ENCODE measurements at places on chromosomes 11 and 22. TPM values are rescaled to one million over a fixed set of nuclear protein-coding genes. Genes with fewer than 3 reads are reported as not detected.
A peak's percentile ranks its signal among the peaks of the same experiment; 100 is the strongest.

CHRNA10 gene
- 1.9 TPM for total RNA-seq

ZBTB16 gene
- total RNA-seq, result 3.3 TPM

CEP126 gene
- 2.0 TPM for total RNA-seq

CASP5 gene
- total RNA-seq, result not detected

POU2AF3 gene
- 0.32 TPM for total RNA-seq

TRIM51 gene
- total RNA-seq, result not detected

C22orf31 gene
- total RNA-seq, result not detected

DNA sequence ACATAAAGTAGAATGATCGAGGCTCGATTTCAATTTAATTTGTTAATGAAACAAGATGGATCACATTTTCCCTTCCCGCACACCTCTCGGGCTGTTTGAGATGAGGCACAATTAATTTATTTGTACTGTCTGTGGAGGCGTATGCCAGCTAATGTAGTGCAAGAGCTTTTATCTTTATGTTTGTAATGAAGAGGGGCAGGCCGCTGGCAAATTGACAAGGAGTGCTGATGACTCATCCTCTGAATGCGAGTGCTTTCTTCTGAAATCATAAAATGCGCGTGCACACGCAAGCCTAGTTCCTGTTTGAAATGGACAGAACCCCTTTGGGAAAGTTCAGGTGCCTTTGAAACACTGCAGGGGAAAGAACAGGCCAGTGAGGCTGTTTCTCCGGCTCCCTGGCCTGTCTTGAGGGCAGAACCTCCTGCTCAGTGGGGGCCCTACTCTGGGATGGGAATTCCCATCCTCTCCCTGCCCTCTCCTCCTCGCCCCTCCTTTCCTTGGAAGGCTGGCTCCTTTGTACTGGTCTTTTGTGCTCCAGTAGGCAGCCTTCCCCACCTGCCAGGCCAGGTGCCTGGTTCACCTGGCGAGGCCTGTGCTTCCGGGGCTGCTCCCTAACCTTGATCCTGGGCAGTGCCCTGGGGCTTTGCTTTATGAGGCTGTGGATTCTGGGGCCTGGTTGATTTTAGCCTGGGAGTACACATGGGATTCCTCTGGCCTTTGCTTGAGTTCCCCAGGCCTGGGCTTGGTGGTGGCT, 50.3 kb downstream of the TEAD1 start:
- no peaks in the 10 kb centered on the region for H3K4me1 ChIP-seq
- H3K27me3 ChIP-seq, result peaks cover 85% of the 10 kb centered on the region
- no peak overlapping the region for H3K27ac ChIP-seq
- H3K36me3 ChIP-seq, result no peaks in the 10 kb centered on the region
- DNase-seq, result no peak

DNA sequence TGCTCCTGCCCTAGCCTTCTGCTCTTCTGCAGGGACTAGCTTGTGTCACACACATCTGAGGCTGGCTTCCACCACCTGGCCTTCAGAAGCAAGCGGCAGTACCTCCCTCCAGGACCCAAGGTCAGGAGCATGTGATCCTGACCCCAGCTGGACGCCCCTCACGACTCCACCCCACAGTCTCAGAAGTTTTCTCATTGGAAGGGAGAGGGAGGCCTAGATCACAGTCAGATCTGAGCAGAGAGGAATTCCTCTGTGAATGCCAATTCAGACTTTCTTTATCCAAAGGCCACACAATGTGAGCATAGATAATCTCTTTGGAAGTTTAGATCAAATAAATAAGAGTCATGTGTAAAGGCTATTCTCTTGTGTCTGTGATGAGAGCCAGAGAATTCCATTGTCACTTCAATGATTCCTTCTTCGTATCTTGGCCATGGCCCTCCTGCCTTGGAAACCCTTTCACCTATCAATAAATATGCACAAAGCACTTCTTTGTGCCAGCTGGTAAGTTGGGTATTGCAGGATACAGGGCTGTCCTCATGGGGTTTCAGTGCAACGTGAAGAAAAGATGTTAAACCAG, 142.9 kb downstream of the SNX19 start:
- H3K27me3 ChIP-seq, result no peaks in the 10 kb centered on the region
- H3K4me1 ChIP-seq, result no peaks in the 10 kb centered on the region
- no peak for DNase-seq
- H3K27ac ChIP-seq, result no peak overlapping the region
- no peaks in the 10 kb centered on the region for H3K36me3 ChIP-seq

GRCh38 chr11:19374151-19374569, 133.4 kb upstream of the E2F8 start:
- H3K36me3 ChIP-seq, result no peaks in the 10 kb centered on the region
- peaks cover 15% of the 10 kb centered on the region for H3K27me3 ChIP-seq
- no peaks in the 10 kb centered on the region for H3K4me1 ChIP-seq
- H3K4me3 ChIP-seq, result no peak overlapping the region
- H3K27ac ChIP-seq, result no peak overlapping the region

DNA sequence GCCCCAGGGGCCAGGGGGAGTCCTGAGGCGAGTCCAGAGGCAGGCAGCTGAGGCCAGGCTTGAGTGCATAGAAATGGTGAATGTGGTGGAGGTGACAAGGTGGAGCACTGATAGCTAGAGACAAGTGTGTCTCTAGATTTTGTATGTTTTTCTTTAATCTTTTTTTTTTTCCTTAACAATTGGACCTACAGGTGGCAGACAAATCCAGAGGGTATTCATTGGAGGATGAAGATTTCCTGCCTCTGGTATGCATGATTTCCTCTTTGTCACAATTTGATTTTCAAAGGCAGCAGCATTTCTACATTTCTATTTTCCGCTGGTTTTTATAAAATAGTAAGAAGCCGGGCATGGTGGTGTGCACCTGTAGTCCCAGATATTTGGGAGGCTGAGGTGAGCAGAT, 47.7 kb upstream of the DKK3 start:
- no peaks in the 10 kb centered on the region for H3K27me3 ChIP-seq
- no peak for DNase-seq

DNA sequence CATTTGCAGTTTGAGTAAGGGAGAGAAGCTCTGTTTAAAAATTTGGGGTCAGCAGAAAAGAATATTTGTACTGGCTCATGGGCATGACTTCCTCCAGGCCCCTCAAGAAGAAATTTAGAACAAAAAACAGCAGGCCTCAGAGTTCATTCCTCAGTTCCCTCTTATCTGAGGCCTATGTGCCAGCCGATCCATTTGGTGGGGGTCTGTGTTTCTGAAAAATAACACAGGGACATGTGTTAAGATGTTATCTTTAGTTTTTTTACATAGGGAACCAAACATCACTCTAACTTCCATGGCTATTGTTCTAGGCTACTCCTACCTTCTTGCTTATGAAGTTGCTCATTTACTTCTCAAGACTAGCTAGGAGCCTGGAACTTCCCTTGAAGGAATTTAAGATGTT, 16.2 kb upstream of the HSD17B12 start:
- DNase-seq, result no peak
- H3K36me3 ChIP-seq, result no peaks in the 10 kb centered on the region
- no peaks in the 10 kb centered on the region for H3K4me1 ChIP-seq
- no peak overlapping the region for H3K27ac ChIP-seq
- H3K27me3 ChIP-seq, result peaks cover 13% of the 10 kb centered on the region
- no peak overlapping the region for H3K4me3 ChIP-seq

- peaks cover 37% of the 10 kb centered on the region for H3K4me1 ChIP-seq
- H3K36me3 ChIP-seq, result peaks cover 2% of the 10 kb centered on the region
- H3K27me3 ChIP-seq, result peaks cover 31% of the 10 kb centered on the region
Measured at GRCh38 chr22:30441088-30441487, 15.5 kb downstream of the MTFP1 start.

GRCh38 chr11:103927535-103927934, 108.9 kb upstream of the DDI1 start:
- no peaks in the 10 kb centered on the region for H3K27me3 ChIP-seq
- no peak overlapping the region for H3K4me3 ChIP-seq
- no peak for DNase-seq
- H3K36me3 ChIP-seq, result no peaks in the 10 kb centered on the region
- H3K27ac ChIP-seq, result peak overlapping the region; percentile 55
- H3K4me1 ChIP-seq, result no peaks in the 10 kb centered on the region

DNA sequence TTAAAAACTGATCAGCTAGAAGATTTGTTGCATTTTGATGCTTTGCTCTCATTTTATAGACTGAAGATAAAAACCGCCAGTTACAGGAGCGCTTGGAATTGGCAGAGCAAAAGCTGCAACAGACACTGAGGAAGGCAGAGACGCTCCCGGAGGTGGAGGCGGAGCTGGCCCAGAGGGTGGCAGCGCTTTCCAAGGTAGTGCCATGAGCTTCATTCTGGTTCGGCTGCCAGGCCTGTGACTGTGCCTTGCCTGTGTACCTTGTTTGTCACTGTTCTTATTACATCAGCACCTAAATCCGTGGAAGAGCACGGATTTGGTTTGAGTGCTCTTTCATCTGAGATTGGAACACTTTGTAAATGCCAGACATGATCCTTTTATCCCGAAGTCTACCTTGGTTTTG, 61.4 kb downstream of the PPFIA1 start:
- no peaks in the 10 kb centered on the region for H3K27me3 ChIP-seq
- DNase-seq, result no peak
- no peak overlapping the region for H3K27ac ChIP-seq
- H3K4me3 ChIP-seq, result no peak overlapping the region
- peaks cover 7% of the 10 kb centered on the region for H3K36me3 ChIP-seq

- DNase-seq, result no peak
- H3K27me3 ChIP-seq, result peaks cover 6% of the 10 kb centered on the region
- no peak overlapping the region for H3K27ac ChIP-seq
- peaks cover 9% of the 10 kb centered on the region for H3K4me1 ChIP-seq
- H3K4me3 ChIP-seq, result no peak overlapping the region
Measured at GRCh38 chr11:100681064-100681502, 6.0 kb upstream of the ARHGAP42 start.

DNA sequence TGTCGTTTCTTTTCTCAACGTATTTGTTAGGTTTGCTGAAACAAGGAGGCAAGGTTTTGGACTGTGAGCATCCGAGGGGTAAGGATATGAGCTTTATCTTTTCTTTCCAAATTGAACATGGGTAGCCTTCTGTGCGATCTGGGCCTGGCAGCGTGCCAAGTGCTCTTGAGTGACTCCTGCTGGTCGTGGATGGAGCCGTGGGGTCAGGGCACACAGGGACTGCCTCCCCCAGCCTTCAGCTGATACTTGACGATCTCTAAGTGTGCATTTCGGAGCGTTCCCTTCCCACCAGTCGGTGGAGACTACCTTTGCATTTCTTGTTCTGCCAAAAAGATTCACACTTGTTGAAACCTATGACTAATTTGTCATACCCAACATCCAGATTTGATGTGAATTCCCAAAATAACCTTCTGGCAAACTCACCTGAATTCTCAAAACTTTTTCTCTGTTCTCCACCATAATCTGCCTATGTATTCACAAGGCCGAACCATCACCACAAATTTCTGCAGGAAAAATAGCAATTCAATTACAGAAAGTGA, 40.1 kb upstream of the CLMP start:
- H3K27me3 ChIP-seq, result peaks cover 7% of the 10 kb centered on the region
- peak; percentile 61 for DNase-seq
- peaks cover 13% of the 10 kb centered on the region for H3K4me1 ChIP-seq
- H3K36me3 ChIP-seq, result no peaks in the 10 kb centered on the region
- H3K4me3 ChIP-seq, result no peak overlapping the region

- H3K36me3 ChIP-seq, result no peaks in the 10 kb centered on the region
- no peak overlapping the region for H3K4me3 ChIP-seq
- peaks cover 60% of the 10 kb centered on the region for H3K27me3 ChIP-seq
- DNase-seq, result no peak
- peaks cover 5% of the 10 kb centered on the region for H3K4me1 ChIP-seq
Measured at GRCh38 chr11:13105237-13105844, 96.2 kb downstream of the RASSF10 start.

DNA sequence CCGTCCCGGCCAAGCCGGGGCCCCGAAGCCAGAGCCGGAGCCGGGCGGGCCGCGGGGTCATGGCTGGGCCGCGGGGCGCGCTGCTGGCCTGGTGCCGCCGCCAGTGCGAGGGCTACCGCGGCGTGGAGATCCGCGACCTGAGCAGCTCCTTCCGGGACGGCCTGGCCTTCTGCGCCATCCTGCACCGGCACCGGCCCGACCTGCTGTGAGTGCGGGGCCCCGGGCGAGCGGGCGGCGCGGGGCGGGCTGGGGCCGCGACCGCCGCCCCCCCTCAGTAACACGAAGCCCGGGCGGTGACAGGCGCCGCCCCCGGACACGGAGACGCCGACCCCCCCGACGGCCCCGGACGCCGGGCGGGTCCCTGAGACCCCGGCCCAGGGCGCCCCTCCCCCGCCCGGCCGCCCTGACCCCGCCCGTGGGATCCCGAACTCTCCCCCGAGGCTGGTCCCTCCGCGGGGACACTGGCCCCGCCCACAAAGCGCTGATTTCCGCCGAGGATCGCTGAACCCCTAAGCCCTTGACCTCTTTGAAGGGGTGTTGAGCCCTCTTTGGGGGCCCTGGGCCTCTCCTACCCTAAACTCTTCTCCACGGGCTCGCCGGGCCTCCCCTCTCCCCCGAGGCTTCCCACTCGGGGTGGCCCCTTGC, 389 bp downstream of the MICALL1 start:
- peak overlapping the region; percentile 61 for H3K27ac ChIP-seq
- no peaks in the 10 kb centered on the region for H3K36me3 ChIP-seq
- no peaks in the 10 kb centered on the region for H3K27me3 ChIP-seq

DNA sequence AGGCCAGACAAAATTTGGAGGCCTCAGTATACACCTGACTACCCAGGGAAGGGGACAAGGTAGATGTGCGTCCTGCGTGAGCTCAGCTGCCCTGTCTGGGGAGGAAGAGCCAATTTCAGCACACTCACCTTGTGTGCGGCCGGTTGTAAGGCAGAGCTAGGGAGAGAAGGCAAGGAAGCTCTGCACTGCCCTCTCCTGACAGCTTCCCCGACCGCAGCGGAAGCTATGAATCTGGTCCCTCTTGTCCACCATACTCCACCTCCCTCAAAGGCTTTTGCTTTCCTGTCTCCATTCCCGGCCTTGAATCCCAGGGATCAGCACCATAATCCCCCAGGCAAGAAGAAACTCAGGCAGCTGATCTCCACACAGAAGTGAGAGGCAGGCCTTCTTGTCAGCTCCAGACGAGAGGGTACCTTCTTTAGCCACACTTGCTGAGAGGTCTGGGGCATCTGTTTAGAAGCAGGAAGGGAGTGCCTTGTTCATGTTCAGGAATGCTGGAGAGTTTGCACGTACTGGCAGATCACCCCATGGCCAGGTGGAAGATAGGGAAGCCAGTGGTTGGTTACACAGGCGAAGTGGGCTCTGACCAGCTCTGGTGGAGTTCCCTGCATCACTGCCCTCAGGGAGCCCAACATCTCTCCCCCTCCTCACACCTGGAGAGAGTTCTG, 62.5 kb downstream of the FEZ1 start:
- DNase-seq, result peak; percentile 16
- H3K4me1 ChIP-seq, result peaks cover 2% of the 10 kb centered on the region

GRCh38 chr11:30697032-30697431, 110.9 kb upstream of the MPPED2 start:
- H3K27me3 ChIP-seq, result no peaks in the 10 kb centered on the region
- no peaks in the 10 kb centered on the region for H3K36me3 ChIP-seq
- no peak overlapping the region for H3K4me3 ChIP-seq
- no peaks in the 10 kb centered on the region for H3K4me1 ChIP-seq
- H3K27ac ChIP-seq, result no peak overlapping the region
- DNase-seq, result no peak

GRCh38 chr22:47067911-47068625, 305.6 kb downstream of the TBC1D22A start:
- H3K4me1 ChIP-seq, result peaks cover 6% of the 10 kb centered on the region
- no peak overlapping the region for H3K4me3 ChIP-seq
- H3K27ac ChIP-seq, result no peak overlapping the region
- no peak for DNase-seq

Data from activated T-cell treated with anti-CD3 and anti-CD28 coated beads, Interleukin-2, amount 50 U/mL, for 72 hours (primary cell).